Neuronal stem cell (in vitro differentiated cells): ENCODE measurements at places on chromosomes 16 and 17.

- no peak for DNase-seq
Measured at GRCh38 chr16:26252598-26252997, 560.8 kb downstream of the HS3ST4 start.

DNA sequence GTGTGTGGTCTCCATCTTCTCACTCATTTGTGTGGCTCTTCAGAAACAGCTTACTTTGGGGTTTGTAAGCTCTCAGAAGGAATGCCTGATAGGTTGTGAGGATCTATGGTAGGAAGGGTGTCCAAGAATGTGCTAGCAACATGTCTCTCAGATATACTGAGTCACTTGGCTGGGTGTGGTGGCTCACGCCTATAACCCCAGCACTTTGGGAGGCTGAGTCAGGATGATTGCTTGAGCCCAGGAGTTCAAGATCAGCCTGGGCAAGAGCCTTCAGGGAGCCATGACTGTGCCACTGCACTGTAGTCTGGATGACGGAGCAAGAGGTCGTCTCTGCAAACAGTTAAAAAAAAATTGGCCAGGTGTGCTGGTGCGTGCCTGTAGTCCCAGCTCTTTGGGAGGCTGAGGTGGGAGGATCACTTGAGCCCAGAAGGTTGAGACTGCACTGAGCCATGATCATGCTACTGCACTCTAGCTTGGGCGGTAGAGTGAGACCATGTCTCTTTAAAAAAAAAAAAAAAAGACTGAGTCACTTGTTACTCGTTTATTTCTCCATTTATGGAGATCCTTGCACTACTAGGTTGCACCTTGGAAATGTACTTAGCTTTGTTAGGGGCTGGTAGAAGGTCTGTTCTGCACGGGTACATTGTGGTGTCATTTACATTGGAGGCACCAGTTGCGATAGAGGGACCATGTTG is 232.0 kb downstream of the SNX29 start:
- DNase-seq, result no peak

DNA sequence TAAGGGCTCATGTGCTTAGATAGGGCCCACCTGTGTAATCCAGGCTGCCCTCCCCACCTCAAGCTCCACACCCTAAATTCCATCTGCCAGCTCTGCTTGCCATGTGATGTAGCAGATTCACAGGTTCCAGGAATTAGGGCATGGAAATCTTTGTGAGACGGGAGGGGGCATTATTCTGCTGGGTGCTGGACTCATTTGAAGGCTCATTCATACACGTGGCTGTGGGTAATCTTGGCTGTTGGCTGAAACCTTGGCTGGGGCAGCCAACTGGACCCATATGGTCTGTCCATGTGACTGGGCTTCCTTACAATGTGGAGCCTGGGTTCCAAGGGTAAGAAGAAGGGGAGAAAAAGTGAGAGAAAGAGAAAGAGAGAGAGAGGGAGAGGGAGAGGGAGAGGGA is 115.1 kb downstream of the CYLD start:
- DNase-seq, result no peak

DNA sequence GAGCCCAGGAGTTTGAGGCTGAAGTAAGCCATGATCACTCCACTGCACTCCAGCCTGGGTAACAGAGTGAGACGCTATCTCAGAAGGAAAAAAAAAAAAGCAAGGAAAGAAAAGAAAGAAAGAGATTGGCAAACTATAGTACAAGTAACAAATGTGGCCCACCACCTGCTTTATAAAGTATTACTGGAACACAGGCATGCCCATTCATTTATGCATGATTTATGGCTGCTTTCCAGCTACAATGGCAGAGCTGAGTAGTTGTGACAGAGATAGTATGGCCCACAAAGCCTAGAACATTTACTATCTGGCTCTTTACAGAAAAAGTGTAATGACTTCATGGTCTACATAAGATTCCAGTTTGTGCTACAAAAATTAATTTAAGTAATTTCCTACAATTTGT is 23.6 kb downstream of the C16orf87 start:
- DNase-seq, result no peak

DNA sequence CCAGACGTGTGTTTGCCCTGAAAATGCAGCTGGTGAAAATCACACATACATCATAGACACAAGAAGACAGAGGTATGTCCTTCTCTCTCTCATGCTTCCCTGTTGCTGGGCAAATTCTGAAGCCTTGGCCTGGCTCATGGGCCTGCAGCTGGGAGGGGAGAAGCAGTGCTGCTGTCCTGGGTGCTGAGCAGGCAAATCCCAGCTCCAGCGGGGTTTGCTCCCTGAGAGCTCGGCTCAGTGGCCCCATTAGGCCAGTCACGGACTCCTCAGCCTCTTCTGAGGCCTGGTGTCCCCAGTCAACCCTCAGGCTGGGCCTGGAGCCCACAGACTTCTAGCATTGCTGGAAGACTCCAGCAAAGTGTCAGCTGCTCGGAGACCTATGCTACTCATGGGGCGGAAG is 11.7 kb downstream of the RHBDL3 start:
- no peak for DNase-seq

DNA sequence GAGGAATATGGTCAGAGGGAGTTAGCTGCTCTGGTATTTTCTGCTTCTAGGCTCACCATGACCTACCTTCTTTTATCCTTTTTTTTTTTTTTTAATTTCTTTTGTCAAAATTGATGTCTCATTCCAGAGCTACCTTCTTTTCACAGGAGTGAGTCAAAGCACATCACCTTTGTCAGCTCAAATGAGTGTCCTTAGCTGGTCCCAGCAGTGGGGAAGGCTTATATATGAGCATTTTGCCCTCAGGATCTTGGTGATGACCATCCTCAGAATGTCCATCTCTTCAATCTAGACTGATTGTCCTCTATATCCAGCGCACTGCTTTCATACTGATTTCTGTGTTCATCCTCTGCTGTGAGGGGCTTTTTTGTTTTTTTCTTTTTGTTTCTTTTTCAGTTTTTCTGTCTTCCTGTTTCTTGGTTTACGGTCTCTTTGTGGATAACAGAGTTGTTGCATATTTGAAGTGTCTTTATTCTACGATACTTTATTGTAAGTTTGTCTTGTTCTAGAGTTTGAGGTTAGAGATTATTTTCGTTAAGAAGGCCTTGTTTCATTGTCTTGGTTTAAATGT is 24.9 kb downstream of the CBFB start:
- no peak for DNase-seq

DNA sequence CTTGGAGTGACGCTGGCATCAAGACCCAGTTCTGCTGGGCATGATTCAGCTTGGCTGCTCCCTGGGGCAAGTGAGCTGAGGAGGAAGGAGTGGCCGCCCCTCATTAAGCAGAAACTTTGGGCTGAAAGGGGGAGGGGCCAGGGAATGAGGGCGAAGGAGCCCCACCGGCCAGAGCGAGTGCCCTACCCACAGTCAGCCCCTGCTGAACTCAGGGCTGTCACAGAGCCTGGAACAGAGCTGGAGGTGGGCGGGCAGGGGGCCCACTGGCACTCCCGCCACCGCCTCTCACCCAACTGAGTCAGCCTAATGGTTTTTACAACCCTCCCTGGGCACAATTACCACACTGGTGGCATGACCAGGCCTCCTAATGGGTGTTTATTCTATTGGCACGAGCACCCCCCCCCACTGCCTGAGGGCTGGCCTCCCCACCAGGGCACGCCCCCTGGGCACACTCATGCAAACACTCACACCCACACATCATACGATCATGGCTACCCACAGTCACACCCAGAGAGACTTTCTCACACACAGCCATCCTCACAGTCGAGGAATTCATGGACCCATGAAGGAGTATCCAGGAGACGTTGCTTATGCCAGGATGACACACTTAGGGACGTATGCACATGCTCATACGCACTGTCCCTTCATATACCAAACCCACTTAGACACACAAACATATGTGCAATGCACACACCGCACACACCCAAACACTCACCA is 19.2 kb downstream of the UNC119 start:
- DNase-seq, result no peak

GRCh38 chr16:853981-854807 is 53.7 kb upstream of the GNG13 start:
- no peak for DNase-seq

GRCh38 chr16:46948548-46949166 is 24.8 kb downstream of the DNAJA2 start:
- DNase-seq, result no peak

DNA sequence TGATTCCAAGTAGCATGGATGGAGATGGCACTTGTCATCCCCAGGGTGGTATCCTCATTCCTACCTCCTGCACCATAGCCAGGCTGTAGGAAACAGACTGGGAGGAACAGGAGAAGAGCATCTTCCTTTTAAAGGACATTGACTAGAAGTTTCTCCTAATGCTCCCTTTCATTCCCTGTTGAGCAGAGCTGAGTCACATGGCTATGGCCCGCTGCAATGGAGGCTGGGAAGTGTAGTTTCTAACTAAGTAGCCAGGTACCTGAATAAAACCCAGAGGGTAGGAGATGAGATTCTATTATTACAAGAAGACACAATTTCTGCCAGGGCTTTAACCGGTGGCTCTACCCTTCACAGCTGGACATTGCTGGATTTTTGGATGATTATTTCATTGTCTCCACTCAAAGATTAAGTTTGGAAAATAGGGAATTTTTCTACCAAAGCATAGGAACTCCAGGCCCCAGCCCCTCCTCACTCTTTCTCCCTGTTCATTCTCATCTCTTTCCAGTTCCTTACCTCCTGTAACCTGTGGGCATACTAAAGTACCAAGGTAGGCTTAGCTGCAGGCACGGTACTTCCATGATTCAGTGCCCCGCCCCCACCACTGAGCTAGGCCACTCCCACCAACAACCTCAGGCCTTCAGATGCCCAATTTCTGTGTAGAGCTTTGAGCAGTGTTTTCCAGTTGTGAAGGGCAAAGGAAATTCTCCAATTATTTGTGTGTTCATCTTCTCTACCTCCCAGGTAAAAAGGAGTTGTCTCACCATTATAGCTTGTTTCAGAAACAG is 378.3 kb downstream of the CDH13 start:
- no peak for DNase-seq

GRCh38 chr16:81838794-81839193 is 59.7 kb downstream of the PLCG2 start:
- DNase-seq, result no peak

- no peak for DNase-seq
Measured at GRCh38 chr17:78748048-78748729, 33.9 kb downstream of the CYTH1 start.

DNA sequence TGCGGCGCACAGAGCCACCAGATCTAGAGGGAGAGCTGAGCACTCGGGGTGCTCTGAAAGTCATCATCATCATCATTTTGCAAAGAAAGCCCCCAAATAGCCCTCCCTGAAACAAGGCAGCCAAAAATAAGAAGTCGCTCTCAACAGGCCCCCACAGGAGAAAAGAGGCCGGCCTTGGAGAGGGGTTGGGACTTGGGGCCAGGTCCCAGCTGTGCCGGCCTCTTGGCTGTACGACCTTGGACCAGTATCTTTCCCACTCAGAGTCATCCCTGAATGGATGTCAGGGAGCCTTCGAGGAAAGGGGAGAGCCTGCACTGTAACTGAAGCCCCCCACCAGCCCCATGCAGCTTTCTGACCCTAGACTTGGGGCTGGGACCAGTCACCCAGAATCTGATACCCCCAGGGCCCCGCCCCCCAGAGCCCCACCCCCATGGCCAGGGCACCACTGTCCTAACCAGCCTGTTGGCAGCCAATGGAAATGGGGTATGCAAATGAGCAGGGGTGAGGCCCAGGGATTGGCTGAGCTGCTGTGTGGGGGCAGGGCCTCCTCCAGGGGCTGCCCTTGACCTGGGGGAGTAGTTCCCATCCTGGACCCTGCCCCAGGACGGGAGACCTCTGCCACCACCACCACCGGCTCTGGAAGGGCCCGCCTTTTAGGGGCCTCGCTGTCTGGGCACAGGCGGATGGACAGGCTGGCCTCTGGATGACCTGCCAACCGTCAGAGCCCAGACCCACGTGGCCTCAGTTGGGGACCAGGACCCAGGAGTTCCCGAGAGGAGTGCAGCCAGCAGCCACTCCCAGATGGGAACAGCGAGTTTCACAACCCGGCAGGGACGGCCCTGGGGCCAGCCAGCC is 15.4 kb downstream of the ZFPM1 start:
- DNase-seq, result peak; percentile 74

GRCh38 chr17:12712941-12713340 is 47.3 kb downstream of the MYOCD start:
- no peak for DNase-seq

GRCh38 chr16:73058616-73059409 is 10.9 kb upstream of the ZFHX3 start:
- DNase-seq, result peak; percentile 77

- no peak for DNase-seq
Measured at GRCh38 chr16:48291303-48291702, 44.0 kb upstream of the ABCC11 start.

GRCh38 chr16:15701975-15702970 is 52.2 kb downstream of the NDE1 start:
- no peak for DNase-seq

GRCh38 chr16:81823111-81823510 is 44.0 kb downstream of the PLCG2 start:
- DNase-seq, result no peak
